ENCODE measurements at places on chromosomes 1 and 21.

GRCh38 chr21:45639206-45640000 lies 4.1 kb upstream of the PCBP3 start:
- DNase-seq = no peak

DNA sequence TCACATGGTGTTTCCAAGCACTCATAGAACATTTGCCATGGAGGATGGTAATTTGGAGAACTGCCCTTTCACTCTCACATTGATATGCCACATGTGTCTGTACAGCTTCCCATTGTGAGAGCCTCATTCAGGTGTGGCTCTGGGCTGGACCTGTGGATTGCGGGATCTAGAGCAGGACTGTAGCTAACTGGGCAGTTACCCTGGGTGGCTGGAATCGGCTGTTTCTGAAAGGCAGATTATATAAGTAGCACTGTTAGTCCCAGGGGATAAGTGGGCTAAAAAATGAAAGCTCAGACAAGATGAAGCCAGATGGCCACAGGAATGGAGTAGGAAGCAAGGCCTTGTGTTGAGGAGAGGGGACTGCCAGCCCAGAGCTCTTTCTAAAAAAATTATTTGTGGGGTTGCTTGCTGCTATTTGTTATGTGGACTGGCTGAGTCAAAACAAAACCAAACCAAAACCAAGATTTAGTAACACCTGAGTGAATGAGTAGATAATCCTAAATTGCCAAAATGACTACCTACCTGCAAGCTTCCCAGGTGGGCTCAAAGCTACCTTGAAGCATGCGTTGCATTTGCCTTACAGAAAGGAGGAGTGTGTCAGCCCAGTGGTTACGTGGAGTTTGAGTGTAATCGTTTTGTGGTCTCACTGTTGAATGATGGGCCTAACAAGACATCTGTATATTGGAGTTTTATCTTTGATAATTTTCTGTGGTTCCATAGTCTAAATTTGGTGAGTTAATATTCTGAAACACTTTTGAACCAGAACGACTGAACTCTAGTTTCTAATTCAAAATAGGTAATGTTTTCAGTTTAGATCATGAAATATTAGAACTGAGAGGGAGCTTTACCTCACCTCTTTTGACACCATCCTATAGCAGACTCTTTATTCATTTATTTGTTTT lies 58.0 kb downstream of the SDCCAG8 start:
- DNase-seq = no peak

GRCh38 chr1:117672756-117673155 lies 66.9 kb downstream of the TENT5C start:
- no peak for DNase-seq

GRCh38 chr1:51564124-51564523 lies 45.1 kb upstream of the EPS15 start:
- no peak for DNase-seq

GRCh38 chr1:172835834-172836233 lies 176.9 kb downstream of the FASLG start:
- DNase-seq = no peak

- DNase-seq = no peak
Measured at GRCh38 chr1:30242722-30243457, 480.5 kb downstream of the MATN1 start.

DNA sequence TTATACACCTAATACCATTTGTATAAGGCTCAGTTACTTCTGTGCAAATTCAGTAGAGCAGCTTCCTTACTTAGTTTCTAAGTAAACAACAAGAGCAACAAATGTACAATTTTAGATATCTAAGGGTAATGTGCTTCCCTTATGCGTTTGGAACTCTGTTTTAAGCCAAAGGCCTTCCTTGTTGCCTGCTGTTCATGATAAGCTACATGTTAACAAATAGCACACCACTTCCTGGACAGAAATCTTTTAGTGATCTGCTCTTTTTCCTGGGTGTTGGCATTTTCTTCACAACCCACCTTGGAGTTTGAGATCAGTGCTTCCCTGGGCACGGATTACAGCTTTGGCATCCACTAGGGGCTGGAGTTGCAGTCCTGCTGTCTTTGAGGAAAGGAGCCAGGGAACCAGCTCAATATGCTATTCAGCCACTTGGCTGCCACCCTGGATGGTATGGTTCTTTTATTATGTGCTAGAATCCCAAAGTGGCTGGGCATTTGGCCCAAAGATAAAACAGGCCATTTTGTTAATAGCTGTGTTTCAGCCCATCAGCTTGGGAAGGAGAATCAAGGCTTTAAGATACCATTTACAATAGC lies 55.6 kb upstream of the ADAR start:
- DNase-seq = no peak

- no peak for DNase-seq
Measured at GRCh38 chr1:245279346-245279745, 124.6 kb downstream of the KIF26B start.

- DNase-seq = no peak
Measured at GRCh38 chr1:170483051-170483450, 48.9 kb upstream of the GORAB start.

DNA sequence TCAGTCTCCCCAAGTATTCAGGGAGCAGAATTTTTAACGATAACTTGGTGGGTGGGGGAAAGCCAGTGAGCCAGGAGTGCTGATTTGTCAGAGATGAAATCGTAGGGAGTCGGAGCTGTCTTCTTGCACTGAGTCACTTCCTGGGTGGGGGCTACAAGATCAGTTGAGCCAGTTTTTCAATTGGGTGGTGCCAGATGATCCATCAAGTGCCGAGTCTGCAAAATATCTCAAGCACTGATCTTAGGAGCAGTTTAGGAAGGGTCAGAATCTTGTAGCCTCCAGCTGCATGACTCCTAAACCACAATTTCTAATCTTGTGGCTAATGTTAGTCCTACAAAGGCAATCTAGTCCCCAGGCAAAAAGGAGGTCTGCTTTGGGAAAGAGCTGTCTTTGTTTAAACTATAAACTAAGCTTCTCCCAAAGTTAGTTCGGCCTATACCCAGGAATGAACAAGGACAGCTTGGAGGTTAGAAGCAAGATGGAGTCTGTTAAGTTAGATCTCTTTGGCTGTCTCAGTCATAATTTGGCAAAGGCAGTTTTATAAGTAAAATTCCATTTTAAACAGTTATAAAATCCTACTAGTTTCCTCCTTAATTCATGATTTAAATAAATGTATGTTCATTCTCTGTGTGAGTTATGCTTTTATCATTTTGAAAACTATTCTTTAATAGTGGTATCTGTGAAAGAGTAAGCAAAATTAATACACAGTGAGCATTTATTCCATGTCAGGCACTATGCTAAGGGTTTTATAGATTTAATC lies 51.7 kb downstream of the SLC16A1 start:
- DNase-seq = no peak

DNA sequence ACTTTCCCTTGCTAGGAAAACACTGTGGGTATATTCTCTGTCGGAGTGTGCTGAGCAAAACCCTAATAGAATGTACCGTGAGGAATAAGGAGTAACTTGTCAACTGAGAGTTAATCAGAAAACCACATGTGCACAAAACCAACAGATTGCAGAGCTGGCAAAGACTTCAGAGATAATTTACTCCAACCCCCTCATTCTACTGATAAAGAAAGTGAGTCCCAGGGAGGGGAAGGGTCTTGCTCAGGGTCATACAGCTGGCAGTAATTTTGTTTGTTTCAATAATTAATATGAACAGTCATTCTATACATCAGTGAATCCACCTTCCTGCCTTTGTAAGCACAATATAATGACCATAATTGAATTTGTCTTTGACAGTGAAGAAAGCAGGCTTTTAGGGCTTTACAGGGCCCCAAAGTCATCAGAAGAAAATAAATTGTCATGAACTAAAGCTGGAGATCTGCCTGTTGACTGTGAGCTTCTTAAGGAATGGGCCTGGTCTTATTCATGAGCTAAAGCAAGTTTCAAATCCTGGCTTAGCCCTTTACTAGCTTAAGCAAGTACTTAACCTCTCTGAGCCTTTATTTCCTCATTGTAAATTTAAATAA lies 67.2 kb upstream of the HOOK1 start:
- DNase-seq = no peak

DNA sequence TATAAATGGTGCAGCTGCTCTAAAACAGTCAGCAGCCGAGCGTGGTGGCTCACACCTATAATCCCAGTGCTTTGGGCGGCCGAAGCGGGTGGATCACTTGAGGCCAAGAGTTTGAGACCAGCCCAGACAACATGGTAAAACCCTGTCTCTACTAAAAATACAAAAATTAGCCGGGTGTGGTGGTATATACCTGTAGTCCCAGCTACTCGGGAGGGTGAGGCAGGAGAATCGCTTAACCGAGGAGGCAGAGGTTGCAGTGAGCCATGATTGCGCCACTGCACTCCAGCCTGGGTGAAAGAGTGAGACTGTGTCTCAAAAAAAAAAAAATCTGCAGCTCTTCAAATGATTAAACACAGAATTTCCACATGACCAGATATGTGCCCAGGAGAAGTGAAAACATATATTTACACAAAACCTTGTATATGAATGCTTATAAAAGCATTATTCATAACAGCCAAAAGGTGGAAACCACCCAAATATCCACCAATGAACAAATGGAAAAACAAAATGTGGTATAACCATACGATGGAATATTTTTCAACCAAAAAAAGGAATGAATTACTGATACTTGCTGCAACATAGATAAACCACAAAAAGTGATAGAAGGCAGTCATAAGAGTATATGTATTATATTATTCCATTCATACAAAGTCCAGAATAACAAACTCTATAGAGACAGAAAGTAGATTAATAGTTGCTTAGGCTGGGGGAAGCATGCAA lies 14.1 kb downstream of the EPS15 start:
- no peak for DNase-seq

GRCh38 chr1:59695252-59695651 lies 119.5 kb upstream of the HOOK1 start:
- DNase-seq = no peak

DNA sequence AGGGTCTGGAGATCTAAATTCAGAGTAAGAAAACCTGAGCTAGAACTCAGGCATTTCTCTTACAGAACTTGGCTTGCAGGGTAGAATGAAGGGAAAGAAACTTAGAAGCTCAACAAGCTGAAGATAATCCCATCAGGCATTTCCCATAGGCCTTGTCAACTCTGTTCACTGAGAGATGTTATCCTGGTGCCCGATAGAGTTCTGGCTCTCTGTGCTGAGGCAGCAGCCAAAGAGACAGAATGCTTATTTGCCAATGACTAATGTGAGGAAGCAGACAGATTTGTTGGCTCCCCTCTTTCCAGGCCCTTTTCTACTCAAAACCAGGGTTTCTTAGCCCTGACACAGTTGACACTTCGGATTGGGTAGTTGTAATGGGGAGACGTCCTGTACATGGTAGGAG lies 22.3 kb upstream of the TRIM45 start:
- DNase-seq = no peak

DNA sequence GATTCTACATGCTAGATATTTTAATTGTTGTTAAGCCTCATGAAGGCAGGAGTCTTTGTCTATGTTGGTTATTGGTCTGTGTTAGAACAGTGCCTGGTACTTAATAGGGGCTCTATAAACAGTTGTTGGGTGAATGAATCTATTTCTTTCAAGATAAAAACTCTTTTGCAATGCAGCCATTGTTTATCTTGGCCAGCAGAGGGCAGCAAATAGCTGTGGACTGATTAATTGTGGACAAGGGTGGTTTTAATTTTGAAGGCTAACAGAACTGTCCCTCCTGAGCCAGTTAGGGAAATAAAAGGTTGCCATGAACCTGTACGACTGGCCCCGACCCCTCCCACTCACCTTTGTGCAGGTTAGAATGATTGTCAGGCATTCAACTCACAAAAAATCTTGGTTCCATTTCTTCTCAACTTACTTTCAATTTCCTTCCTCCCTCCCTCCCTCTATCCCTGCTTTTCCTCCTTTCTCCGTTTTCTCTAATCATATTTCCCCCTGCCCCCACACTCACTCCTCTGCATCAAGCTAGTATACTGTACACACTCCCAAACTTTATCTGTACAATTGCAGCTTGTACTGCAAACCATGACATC lies 66.3 kb upstream of the DIRAS3 start:
- no peak for DNase-seq

DNA sequence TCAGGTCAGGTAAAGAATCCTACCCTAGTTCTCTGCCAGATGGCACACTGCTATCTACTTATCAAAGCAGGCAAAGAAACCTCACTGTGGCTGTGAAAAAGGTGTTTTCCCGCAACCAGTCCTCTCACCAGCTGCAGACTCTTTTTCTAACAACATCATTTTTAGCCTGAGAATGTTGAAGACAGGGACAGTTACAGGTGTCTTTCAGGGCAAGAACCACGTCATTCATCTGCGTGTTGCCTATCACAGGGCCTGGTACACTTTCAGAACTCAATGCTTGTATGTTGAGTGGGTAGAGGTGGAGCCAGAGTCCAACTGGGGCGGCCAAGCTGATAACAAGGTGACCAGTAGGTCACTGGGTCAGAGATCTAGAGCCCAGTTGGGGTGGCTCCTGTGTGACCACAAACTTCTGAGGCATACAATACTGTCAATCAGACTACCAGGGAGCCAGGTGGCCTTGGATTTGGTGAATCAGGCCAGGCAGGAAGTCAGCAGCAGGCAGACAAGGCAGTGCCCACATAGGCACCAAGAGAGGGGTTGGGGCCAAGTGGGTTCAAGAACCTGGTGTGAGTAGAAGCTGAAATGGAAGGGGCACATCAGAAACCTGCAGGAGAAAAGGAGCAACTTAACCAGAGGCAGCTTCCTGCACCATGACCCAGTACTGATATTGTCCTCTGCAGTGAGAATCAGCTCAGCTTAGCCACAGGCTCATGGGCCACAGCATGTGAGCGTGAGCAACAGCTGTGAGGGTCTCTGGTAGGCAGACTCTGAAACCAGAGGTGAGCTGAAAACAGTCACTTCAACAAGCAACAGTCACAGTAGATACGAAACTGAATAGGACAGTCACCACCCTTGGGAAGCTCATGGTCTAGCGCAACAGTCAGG lies 123.6 kb downstream of the DTL start:
- no peak for DNase-seq

DNA sequence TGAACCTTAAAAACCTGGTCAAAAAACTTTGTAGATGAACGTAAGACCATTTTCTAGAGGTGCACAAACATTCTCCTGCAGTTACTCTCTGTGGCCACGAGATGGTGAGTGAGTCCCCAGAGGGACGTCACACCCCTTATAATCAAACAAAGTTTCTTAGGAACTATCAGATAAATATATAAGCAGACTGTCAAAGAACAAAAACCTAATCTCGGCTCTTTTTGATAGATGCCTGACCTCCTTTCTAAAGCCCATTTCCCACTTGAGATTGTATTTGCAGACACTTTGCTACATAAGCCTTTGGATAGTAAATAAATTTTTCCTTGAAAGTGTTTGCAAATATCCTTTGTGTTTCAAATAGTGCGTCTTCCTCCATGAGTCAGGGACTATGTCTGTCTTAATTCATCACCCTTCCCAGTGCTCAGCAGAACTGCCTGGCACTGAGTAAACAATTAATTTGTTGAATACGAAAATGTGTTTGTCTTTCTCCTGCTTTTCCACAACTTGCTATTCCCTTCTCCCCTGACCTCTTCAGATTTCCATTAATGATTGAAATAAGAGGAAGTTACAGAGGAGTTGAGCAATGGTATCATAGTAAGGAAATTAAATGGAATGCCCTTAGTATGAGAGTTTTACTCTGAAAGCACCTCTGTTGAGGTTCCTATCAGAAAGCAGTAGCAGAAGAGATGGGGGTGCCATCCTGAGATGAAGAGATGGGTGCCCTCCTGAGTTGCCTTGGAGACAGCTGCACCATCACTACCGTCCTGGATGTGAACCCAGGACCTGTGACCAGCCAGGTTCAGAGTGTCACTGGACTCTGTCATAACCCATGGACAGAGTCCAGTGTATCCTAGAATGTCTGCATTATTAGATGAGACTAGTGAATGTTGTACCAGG lies 57.8 kb upstream of the RAVER2 start:
- DNase-seq = no peak

- DNase-seq = no peak
Measured at GRCh38 chr1:224880593-224881307, 48.7 kb upstream of the DNAH14 start.

GRCh38 chr1:90387805-90388204 lies 329.3 kb downstream of the BARHL2 start:
- DNase-seq = no peak
